ENCODE measurements at places on chromosomes 3 and 15. TPM values are rescaled to one million over a fixed set of nuclear protein-coding genes. Genes with fewer than 3 reads are reported as not detected.

Gene LSG1
- 43.8 TPM for polyA plus RNA-seq

- H3K36me3 ChIP-seq, result no peaks in the 10 kb centered on the region
- DNase-seq, result no peak
- no peaks in the 10 kb centered on the region for H3K27me3 ChIP-seq
- H3K4me1 ChIP-seq, result no peaks in the 10 kb centered on the region
- H3K4me3 ChIP-seq, result no peak overlapping the region
These were observed 567.1 kb upstream of the NR2F2 start for GRCh38 chr15:95763426-95763825.

GRCh38 chr3:19531426-19531825, 383.1 kb downstream of the KCNH8 start:
- H3K4me3 ChIP-seq, result no peak overlapping the region
- H3K27ac ChIP-seq, result no peak overlapping the region
- no peaks in the 10 kb centered on the region for H3K36me3 ChIP-seq

DNA sequence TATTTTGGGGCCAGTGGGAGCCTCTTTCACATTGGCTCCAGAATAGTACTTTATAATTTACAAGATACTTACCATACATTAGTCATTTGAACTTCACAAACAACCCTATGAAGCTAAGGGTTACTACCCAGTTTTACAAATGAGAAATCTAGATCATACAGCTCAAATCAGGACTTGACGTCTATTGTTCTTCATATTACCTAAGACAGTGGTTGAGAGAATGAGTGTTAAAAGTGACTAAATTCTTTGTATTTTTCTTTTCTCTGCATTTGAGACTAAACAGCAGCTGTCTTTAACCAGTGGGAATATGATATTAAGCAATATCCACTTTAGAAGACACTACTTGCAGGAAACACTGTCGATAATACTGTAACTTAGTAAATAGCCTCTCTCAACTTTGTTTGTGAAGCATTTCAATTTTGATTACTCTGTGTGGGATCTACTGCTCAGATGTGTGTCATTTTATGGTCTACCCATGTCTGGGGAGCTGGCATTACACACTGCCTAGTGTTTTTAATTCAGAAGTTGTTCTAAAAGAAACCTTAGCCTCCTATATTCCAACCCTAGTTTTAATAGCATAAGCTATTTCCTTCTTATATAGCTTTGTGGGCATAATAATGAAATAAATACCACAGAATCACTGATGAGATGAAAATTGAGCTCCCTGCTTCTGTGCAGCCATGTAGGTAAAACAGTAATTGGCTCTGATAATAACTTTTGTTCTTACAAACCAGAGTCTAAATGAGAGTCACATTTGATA, 45.9 kb downstream of the IQCH start:
- H3K4me1 ChIP-seq, result peaks cover 5% of the 10 kb centered on the region
- no peaks in the 10 kb centered on the region for H3K36me3 ChIP-seq
- DNase-seq, result no peak
- H3K4me3 ChIP-seq, result no peak overlapping the region
- no peak overlapping the region for H3K27ac ChIP-seq

DNA sequence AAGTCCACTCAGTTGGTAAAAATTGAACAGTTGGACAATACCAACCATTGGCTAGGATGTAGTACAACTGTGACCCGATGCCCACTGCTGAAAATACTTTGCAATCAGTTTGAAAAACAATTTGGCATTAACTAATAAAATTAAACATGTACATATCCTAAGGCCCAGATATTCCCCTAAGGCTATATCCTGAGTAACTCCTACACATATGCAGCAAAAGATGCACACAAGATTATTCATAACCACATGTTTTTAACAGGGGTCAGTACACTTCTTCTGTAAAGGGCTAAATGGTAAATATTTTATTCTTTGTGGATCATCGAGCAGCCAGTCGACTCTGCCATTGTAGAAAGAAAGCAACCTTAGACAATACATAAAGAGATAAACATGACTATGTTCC, 116.3 kb downstream of the MEX3B start:
- no peak for DNase-seq
- no peak overlapping the region for H3K4me3 ChIP-seq
- H3K4me1 ChIP-seq, result no peaks in the 10 kb centered on the region
- H3K27me3 ChIP-seq, result no peaks in the 10 kb centered on the region

GRCh38 chr15:88202231-88202630, 54.3 kb downstream of the NTRK3 start:
- H3K27me3 ChIP-seq, result peaks cover 2% of the 10 kb centered on the region
- H3K27ac ChIP-seq, result no peak overlapping the region
- no peak for DNase-seq
- H3K36me3 ChIP-seq, result no peaks in the 10 kb centered on the region
- H3K4me1 ChIP-seq, result no peaks in the 10 kb centered on the region
- H3K4me3 ChIP-seq, result no peak overlapping the region
